ENCODE measurements at places on chromosomes 6 and 20. TPM values are rescaled to one million over a fixed set of nuclear protein-coding genes. Genes with fewer than 3 reads are reported as not detected.

Gene VSX1
- total RNA-seq, result not detected

Gene NOX3
- total RNA-seq, result not detected

Gene SEMG1
- total RNA-seq, result 1.0 TPM

Gene CLVS2
- total RNA-seq, result 0.19 TPM

Gene CD164
- 621 TPM for total RNA-seq

Gene PROKR2
- not detected for total RNA-seq

Gene TAF8
- 20.5 TPM for total RNA-seq

Gene ADGRG6
- total RNA-seq, result 17.9 TPM

Gene HLA-DQB2
- 0.40 TPM for total RNA-seq

Gene BTN1A1
- total RNA-seq, result not detected

GRCh38 chr6:28400122-28400451, 540 bp upstream of the ZSCAN12 start:
- no peaks in the 10 kb centered on the region for H3K27me3 ChIP-seq
- H3K4me3 ChIP-seq, result peak overlapping the region; percentile 78
- no peak overlapping the region for H3K27ac ChIP-seq
- DNase-seq, result no peak
- no peaks in the 10 kb centered on the region for H3K4me1 ChIP-seq
- no peaks in the 10 kb centered on the region for H3K36me3 ChIP-seq

GRCh38 chr6:161792851-161793493, 519.1 kb upstream of the AGPAT4 start:
- no peaks in the 10 kb centered on the region for H3K27me3 ChIP-seq
- no peaks in the 10 kb centered on the region for H3K36me3 ChIP-seq
- H3K4me1 ChIP-seq, result no peaks in the 10 kb centered on the region

- no peak overlapping the region for H3K27ac ChIP-seq
- DNase-seq, result no peak
- H3K4me1 ChIP-seq, result no peaks in the 10 kb centered on the region
- H3K27me3 ChIP-seq, result no peaks in the 10 kb centered on the region
- no peak overlapping the region for H3K4me3 ChIP-seq
These were observed 18.4 kb downstream of the TTK start for GRCh38 chr6:80022803-80023202.

GRCh38 chr20:45358282-45359068, 4.5 kb upstream of the SYS1 start:
- H3K4me3 ChIP-seq, result no peak overlapping the region
- H3K27ac ChIP-seq, result peak overlapping the region; percentile 39
- DNase-seq, result no peak
- peaks cover 11% of the 10 kb centered on the region for H3K4me1 ChIP-seq
- H3K36me3 ChIP-seq, result no peaks in the 10 kb centered on the region
- no peaks in the 10 kb centered on the region for H3K27me3 ChIP-seq

DNA sequence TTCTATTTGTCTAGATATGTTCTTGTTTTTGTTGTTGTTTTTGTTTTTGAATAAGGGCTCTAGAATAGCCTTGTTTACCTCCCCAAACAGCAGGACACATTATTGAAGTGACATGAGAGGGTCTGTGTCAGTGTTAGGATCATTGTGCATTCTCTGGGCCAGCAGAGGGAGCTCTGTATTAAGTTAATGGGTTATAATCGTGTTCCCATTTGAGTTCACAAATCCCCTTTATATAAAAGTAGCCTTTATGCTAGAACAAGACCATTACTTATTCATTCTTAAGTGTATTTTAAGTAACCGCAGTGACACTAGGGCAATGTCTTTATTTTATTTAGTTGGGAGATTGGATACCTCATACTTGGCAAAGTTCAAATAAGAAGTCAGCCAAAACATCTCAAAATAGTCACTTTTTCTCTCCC, 44.8 kb downstream of the STK4 start:
- peaks cover 6% of the 10 kb centered on the region for H3K36me3 ChIP-seq
- H3K4me3 ChIP-seq, result no peak overlapping the region
- no peak overlapping the region for H3K27ac ChIP-seq

- H3K27me3 ChIP-seq, result no peaks in the 10 kb centered on the region
- H3K36me3 ChIP-seq, result no peaks in the 10 kb centered on the region
- DNase-seq, result no peak
These were observed 57.6 kb upstream of the FRMD1 start for GRCh38 chr6:168136622-168137021.

- H3K36me3 ChIP-seq, result no peaks in the 10 kb centered on the region
- DNase-seq, result no peak
- H3K27ac ChIP-seq, result no peak overlapping the region
- H3K27me3 ChIP-seq, result no peaks in the 10 kb centered on the region
These were observed 70.0 kb downstream of the NRSN1 start for GRCh38 chr6:24195836-24196597.

DNA sequence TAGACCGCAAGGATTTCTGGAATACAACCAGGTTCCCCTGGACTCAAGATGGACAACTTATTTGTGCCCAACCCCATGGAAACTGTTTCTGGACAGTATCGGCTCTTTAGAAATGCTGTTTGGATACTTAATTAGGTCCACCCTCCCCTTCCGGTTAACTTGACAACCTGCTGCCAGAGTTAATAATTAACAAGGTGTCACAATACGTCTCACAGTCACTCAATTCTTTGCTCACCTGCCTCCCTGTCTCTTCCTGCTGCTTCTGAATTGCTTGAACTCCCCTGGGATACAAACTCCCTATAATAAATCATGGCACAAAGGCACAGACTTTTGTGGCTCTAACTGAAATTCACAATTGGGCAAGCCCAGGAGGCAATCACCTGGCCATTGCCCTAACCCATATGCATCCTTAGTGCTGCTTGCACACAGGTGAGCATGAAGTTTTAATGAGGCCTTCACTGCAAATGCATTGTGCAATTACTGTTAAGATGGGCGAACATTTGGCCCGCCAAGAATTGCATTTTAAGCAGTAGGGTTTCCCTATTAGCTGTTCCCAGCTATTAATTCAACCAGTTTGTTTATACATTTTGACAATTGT, 504.4 kb upstream of the NOX3 start:
- peak; percentile 41 for DNase-seq
- H3K4me3 ChIP-seq, result no peak overlapping the region
- H3K27me3 ChIP-seq, result no peaks in the 10 kb centered on the region
- H3K36me3 ChIP-seq, result no peaks in the 10 kb centered on the region

GRCh38 chr6:3489027-3489757, 32.3 kb upstream of the SLC22A23 start:
- DNase-seq, result no peak
- no peaks in the 10 kb centered on the region for H3K4me1 ChIP-seq
- H3K36me3 ChIP-seq, result no peaks in the 10 kb centered on the region
- no peak overlapping the region for H3K4me3 ChIP-seq
- no peaks in the 10 kb centered on the region for H3K27me3 ChIP-seq
- no peak overlapping the region for H3K27ac ChIP-seq

DNA sequence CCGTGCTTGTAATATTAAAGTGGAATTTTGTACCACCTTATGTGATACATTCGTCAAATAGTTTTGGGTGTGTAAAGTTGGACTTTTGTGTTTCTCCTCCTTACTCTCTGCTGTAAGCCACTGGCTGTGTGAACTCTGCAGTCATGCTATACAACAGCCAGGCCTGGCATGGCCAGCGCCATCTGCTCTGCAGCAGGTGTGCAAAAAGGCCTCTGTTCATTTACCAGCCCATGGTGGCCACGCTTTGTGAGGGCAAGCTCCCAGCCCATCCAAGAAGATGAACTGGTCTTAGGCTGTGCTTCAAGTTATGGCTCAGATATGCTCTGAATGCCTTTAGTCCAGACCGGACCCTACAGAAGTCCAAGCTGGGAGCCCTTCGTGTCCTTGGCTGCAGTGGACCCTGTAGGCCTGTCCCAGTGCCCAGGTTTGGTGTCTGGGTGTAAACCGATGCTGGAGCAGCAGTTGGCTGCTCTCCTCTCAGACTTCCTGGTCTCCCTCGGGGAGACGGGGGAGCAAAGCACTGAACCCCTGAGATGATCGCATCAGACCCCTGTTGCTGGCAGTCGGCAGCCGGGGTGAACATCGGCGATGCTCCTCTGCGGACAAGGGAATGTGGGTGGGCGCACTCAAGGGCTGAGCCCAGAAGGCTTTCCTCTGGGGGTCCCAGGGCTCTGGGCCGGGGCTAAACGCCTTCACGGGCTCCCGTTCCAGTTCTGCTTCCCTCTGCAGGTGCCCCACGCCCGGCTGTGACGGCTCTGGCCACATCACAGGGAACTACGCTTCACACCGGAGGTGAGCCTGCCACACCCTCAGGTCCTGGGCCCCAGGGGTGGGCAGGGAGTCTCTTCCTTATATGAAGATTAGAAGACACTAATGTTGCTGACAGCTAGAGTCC, 28.6 kb upstream of the PCMTD2 start:
- H3K4me1 ChIP-seq, result peaks cover 3% of the 10 kb centered on the region
- H3K36me3 ChIP-seq, result no peaks in the 10 kb centered on the region
- no peak overlapping the region for H3K27ac ChIP-seq
- H3K27me3 ChIP-seq, result peaks cover 4% of the 10 kb centered on the region
- H3K4me3 ChIP-seq, result no peak overlapping the region

- H3K27me3 ChIP-seq, result no peaks in the 10 kb centered on the region
- DNase-seq, result no peak
- no peaks in the 10 kb centered on the region for H3K36me3 ChIP-seq
- H3K4me3 ChIP-seq, result no peak overlapping the region
- H3K27ac ChIP-seq, result no peak overlapping the region
These were observed 8.6 kb upstream of the NKAIN4 start for GRCh38 chr20:63262836-63263235.

DNA sequence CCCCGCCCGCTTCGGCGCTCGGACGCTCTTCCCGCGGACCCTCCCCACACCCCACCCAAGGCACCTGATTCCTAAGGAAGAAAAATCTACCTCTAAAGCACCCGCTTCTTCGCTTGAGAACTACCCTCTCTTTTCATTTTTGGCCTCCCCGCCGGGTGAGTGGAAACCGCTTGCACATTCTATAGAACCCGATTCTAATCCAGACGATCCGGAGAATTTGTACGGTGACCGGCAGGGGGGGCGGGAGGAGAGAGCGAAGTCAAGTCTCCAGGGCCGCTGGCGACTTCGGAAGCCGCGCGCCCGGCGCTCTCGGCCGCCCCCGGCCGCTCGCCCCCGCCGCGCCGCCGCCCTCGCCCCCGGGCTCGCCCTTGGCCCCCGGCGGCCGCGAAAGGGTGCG, at the start of gene RBM24:
TSS of gene RBM24 (plus strand) at position 262 of the 397 bp plus-strand sequence. CDS start 221 bp downstream, outside the sequence.
- peak; percentile 86 for DNase-seq
- no peaks in the 10 kb centered on the region for H3K27me3 ChIP-seq
- H3K27ac ChIP-seq, result peak within 1 kb of the TSS; percentile 24
- H3K4me3 ChIP-seq, result peak within 1 kb of the TSS; percentile 77
- no peaks in the 10 kb centered on the region for H3K36me3 ChIP-seq

DNA sequence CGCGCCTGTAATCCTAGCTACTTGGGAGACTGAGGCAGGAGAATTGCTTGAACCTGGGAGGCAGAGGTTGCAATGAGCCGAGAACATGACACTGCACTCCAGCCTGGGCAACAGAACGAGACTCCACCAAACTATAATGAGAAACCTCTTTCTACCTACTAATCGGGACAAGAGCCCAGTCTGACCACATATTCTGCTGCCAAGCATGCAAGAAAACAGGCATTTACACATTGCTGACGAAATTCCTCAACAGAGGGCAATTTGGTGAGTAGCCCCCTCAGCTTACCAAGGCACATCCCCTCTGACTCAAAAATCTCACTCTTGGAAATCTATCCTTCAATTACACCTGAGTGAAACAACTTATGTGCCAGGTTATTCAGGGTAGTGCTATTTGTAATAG, 81.2 kb downstream of the SLC23A2 start:
- no peaks in the 10 kb centered on the region for H3K4me1 ChIP-seq
- no peaks in the 10 kb centered on the region for H3K27me3 ChIP-seq
- no peak overlapping the region for H3K27ac ChIP-seq
- H3K4me3 ChIP-seq, result no peak overlapping the region

DNA sequence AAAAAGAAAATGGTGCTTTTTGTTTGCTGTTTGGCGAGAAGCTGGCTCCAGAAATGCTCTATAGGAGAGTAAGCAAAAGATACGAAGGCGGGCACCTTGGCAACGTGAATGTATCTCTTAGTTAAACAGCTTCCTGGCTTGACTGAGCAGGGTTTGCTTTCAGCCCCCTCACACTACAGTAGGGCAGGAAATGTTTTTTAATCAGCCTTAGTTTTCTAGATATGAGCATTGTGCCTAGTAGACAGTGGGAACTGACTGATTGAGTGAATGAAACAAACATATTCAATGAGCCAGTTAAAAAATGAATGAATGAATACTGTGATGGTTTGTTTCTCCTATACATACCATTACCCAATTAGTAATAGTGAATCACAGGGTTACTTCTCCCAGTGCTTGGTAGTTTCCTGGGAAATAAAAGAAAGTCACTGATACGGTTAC, 19.9 kb downstream of the CAP2 start:
- no peak overlapping the region for H3K4me3 ChIP-seq
- H3K27ac ChIP-seq, result no peak overlapping the region
- no peaks in the 10 kb centered on the region for H3K36me3 ChIP-seq

DNA sequence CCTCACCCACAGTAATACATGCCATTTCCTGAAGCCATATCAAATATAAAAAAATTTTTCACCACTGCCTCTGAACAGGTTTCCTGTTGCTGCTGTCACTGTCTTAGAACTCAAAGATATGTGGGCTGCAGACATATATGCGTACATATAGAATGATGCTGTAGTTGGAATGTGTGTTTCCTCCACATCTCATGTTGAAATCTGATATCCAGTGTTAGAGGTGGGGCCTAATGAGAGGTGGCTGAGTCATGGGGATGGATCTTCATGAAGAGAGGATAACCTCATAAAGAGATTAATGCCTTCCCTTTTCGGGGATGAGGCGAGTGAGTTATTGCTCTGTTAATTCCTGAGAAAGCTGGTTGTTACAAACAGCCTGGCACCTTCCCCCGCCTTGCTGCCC, 7.7 kb upstream of the SCP2D1 start:
- DNase-seq, result no peak
- no peak overlapping the region for H3K4me3 ChIP-seq
- no peaks in the 10 kb centered on the region for H3K27me3 ChIP-seq

DNA sequence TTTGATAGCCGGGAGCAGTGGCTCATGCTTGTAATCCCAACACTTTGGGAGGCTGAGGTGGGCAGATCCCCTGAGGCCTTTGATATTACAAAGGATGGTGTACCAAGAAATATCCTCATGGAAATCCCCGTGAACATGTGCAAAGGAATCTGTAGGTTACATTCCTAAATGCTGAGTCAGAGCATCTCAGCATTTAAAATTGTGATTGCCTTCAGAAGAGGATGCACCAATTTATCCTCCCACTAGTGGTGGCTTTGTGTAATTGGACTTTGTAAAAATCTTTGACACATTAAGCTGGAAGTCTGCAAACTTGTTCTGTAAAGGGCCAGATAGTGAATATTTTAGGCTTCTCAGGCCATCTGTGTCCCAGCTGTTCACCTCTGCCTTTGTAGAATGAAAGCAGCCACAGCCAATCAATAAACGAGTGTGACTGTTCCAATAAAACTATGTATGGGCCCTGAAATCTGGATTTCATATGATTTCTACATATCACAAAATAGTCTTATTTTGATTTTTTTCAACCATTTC, 11.8 kb downstream of the TMEM14B start:
- no peak overlapping the region for H3K27ac ChIP-seq
- H3K36me3 ChIP-seq, result no peaks in the 10 kb centered on the region
- DNase-seq, result no peak
- no peaks in the 10 kb centered on the region for H3K4me1 ChIP-seq
- no peak overlapping the region for H3K4me3 ChIP-seq

- DNase-seq, result peak; percentile 37
- H3K27ac ChIP-seq, result no peak overlapping the region
- H3K36me3 ChIP-seq, result no peaks in the 10 kb centered on the region
- H3K27me3 ChIP-seq, result peaks cover 20% of the 10 kb centered on the region
- peaks cover 3% of the 10 kb centered on the region for H3K4me1 ChIP-seq
These were observed 32.3 kb downstream of the YTHDF1 start for GRCh38 chr20:63183422-63184146.

- H3K27ac ChIP-seq, result no peak overlapping the region
- H3K4me1 ChIP-seq, result no peaks in the 10 kb centered on the region
- no peak overlapping the region for H3K4me3 ChIP-seq
These were observed 57.1 kb downstream of the KIZ start for GRCh38 chr20:21182832-21183563.
